A549 treated with RU486 at 1 μM for 4 hours (cell line): ENCODE measurements at places on chromosomes 5 and 9. TPM values are rescaled to one million over a fixed set of nuclear protein-coding genes. Genes with fewer than 3 reads are reported as not detected.

Gene PCDHGA6
- total RNA-seq: 0.14 to 0.27 TPM (median 0.23 TPM) in 5 replicates

Gene HSD17B3
- 0.17 TPM in 1 of 5 replicates, not detected in the others for total RNA-seq

Gene LCN1
- not detected in 5 replicates for total RNA-seq

Gene SLCO6A1
- not detected in 5 replicates for total RNA-seq

Gene PCDHGA7
- total RNA-seq: 0.67 to 1.1 TPM (median 0.88 TPM) in 5 replicates

Gene HTR4
- not detected in 5 replicates for total RNA-seq

Gene PDE8B
- total RNA-seq: 0.89 to 2.1 TPM (median 1.5 TPM) in 5 replicates

Gene IL17B
- not detected in 5 replicates for total RNA-seq

Gene DIPK1B
- total RNA-seq: 7.3 to 11.1 TPM (median 8.6 TPM) in 5 replicates
